ENCODE measurements at places on chromosomes 6 and 20. TPM values are rescaled to one million over a fixed set of nuclear protein-coding genes. Genes with fewer than 3 reads are reported as not detected.

KCNK15 gene
- 0.37 TPM for polyA plus RNA-seq

TENT5A gene
- polyA plus RNA-seq: 10.8 TPM

RIPOR3 gene
- polyA plus RNA-seq: 5.4 TPM

SMIM13 gene
- 11.0 TPM for polyA plus RNA-seq

XKR7 gene
- 0.10 TPM for polyA plus RNA-seq

C20orf144 gene
- 0.08 TPM for polyA plus RNA-seq

CD24 gene
- 18.4 TPM for polyA plus RNA-seq

SSTR4 gene
- not detected for polyA plus RNA-seq

C20orf141 gene
- not detected for polyA plus RNA-seq

VWA7 gene
- polyA plus RNA-seq: 2.4 TPM

CLIC5 gene
- 16.1 TPM for polyA plus RNA-seq

TBX18 gene
- 9.7 TPM for polyA plus RNA-seq

SEMG1 gene
- polyA plus RNA-seq: not detected

PBOV1 gene
- not detected for polyA plus RNA-seq

KCNG1 gene
- 0.11 TPM for polyA plus RNA-seq

NCOA5 gene
- polyA plus RNA-seq: 26.9 TPM

FILIP1 gene
- polyA plus RNA-seq: 51.0 TPM

APOBEC2 gene
- 582 TPM for polyA plus RNA-seq

OR2H2 gene
- polyA plus RNA-seq: 0.19 TPM

RUNX2 gene
- polyA plus RNA-seq: 1.1 TPM

COL9A1 gene
- 6.1 TPM for polyA plus RNA-seq

TPX2 gene
- 31.1 TPM for polyA plus RNA-seq

IMPG1 gene
- 0.19 TPM for polyA plus RNA-seq

ATXN1 gene
- 14.1 TPM for polyA plus RNA-seq

NUP153 gene
- polyA plus RNA-seq: 33.8 TPM

ACSS1 gene
- 17.1 TPM for polyA plus RNA-seq

RFX6 gene
- polyA plus RNA-seq: not detected

ZKSCAN8 gene
- 25.0 TPM for polyA plus RNA-seq

SIRPD gene
- polyA plus RNA-seq: not detected

CTCFL gene
- polyA plus RNA-seq: 0.20 TPM

CYP39A1 gene
- 2.0 TPM for polyA plus RNA-seq

DNAAF9 gene
- 15.0 TPM for polyA plus RNA-seq

THBS2 gene
- 109 TPM for polyA plus RNA-seq

FAM184A gene
- polyA plus RNA-seq: 14.6 TPM

TRIM15 gene
- not detected for polyA plus RNA-seq

PLEKHG1 gene
- polyA plus RNA-seq: 12.3 TPM

HAO1 gene
- polyA plus RNA-seq: not detected

SYNDIG1 gene
- polyA plus RNA-seq: 3.2 TPM

CAGE1 gene
- polyA plus RNA-seq: not detected

FAM162B gene
- 6.8 TPM for polyA plus RNA-seq

TSPO2 gene
- 0.74 TPM for polyA plus RNA-seq

APOM gene
- 3.7 TPM for polyA plus RNA-seq

MYB gene
- polyA plus RNA-seq: 1.6 TPM

MMS22L gene
- 7.3 TPM for polyA plus RNA-seq

SLC22A16 gene
- polyA plus RNA-seq: 0.59 TPM

PHF3 gene
- 33.4 TPM for polyA plus RNA-seq

PLA2G7 gene
- polyA plus RNA-seq: 2.3 TPM

CDSN gene
- polyA plus RNA-seq: not detected

GMPR gene
- 53.6 TPM for polyA plus RNA-seq

TDP2 gene
- polyA plus RNA-seq: 28.1 TPM
